ENCODE measurements at places on chromosomes 7 and 10. TPM values are rescaled to one million over a fixed set of nuclear protein-coding genes. Genes with fewer than 3 reads are reported as not detected.

GRCh38 chr7:102304668-102305067 lies 18.0 kb downstream of the SH2B2 start:
- DNase-seq: no peak

DNA sequence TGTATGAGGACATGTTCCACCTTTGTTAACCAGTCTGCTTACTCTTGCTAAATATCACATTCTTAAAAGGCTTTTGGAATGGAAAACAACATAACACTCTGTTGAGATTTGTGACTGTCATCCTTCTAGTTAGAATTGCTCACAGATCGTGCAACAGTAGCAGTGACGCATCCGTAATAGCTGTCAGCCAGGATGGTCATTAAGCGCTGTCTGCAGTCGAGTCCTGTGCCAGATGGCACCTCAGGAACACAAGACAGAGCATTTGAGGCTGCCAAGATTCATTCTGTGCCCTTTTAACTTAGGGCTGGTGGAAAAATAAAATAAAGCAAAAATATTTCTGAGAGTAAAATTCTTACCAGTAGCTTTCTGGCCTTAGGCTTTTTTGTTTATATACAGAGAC lies 348.6 kb downstream of the ANKRD7 start:
- no peak for DNase-seq

The KIN gene
- 16.6 TPM for total RNA-seq

The COL28A1 gene
- not detected for total RNA-seq
